ENCODE measurements at places on chromosomes 5 and 9.

GRCh38 chr9:38337181-38337580 is 55.3 kb upstream of the ALDH1B1 start:
- DNase-seq = no peak

DNA sequence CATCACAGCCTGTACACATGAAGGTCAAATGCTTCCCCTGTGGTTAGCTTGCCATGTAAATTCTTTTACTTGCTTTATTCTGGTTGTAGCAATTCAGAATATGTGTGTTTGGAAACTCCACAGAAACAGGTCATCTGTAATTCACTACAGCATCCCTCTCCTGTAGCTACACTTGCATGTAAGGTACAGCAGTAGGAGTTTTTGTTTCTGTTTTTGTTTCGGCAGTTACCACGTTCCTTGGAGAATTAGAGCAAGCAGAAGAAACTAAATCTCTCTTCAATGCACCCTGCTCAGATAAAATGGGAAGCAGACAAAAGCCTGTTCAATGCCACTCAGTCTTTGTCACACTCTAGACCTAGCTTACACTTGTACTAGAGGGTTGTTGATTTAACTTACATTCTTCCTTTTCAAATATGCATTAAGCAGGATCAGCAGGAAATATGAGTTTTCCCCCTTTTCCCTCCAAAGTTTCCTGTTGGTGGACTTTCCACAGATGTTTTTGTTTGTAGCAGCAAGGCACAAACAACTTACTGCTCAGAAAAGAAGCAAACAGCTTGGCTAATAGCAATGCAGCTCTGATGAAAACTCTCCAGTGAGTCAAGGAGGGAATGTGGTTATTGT is 80.9 kb downstream of the YIPF5 start:
- no peak for DNase-seq

DNA sequence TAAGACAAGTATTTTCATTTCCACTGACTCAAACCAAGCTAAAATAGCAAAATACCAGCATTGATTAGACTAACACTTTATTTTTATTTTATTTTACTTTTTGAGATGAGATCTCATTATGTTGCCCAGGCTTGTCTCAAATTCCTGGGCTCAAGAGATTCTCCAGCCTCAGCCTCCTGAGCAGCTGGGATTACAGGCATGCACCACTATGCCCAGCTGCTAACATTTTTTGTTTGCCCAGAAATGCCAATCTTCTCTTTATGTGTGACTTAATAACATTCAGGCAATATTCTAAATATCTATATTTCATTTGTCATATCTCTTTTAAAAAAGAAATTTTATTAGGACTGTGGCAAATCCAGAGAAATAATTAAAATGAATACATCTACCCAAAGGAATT is 55.0 kb downstream of the OXCT1 start:
- DNase-seq = no peak

- DNase-seq = peak; percentile 69
These were observed 960 bp downstream of the CANX start for GRCh38 chr5:179699616-179700237.

DNA sequence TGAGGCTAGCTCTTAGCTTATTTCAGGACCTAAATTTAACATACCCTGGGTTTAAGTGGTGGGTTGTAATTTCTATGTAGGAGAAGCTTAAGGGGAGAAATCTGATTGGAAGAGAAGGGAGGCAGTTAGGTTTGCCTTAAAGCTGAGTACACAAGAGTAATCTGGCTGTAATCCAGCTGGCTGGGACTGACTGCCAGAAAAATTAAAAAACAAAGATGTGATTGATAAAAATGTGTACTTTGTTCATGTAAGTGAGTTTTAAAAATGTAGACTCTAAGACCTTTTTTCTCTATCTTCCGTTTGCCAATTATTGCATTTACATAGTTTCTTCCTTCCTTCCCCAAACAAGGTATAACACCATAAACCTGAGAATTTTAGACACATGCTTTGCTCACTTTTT is 17.5 kb upstream of the MSMP start:
- DNase-seq = peak; percentile 64

- no peak for DNase-seq
These were observed 11.8 kb downstream of the PHF19 start for GRCh38 chr9:120865176-120865575.

DNA sequence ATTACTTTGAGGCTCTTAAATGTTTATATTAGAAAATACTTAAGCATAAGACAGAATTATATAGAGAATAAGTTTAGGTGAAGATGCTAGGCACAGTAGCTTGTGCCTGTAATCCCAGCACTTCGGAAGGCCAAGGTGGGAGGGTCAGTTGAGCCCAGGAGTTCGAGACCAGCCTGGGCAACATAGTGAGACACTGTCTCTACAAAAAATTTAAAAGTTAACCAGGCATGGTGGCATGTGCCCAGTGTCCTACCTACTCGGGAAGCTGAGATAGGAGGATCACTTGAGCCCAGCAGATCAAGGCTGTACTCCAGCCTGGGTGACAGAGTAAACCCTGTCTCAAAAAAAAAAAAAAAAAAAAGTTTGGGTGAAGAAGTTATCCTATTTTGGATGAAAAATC is 61.7 kb downstream of the BAAT start:
- DNase-seq = no peak

DNA sequence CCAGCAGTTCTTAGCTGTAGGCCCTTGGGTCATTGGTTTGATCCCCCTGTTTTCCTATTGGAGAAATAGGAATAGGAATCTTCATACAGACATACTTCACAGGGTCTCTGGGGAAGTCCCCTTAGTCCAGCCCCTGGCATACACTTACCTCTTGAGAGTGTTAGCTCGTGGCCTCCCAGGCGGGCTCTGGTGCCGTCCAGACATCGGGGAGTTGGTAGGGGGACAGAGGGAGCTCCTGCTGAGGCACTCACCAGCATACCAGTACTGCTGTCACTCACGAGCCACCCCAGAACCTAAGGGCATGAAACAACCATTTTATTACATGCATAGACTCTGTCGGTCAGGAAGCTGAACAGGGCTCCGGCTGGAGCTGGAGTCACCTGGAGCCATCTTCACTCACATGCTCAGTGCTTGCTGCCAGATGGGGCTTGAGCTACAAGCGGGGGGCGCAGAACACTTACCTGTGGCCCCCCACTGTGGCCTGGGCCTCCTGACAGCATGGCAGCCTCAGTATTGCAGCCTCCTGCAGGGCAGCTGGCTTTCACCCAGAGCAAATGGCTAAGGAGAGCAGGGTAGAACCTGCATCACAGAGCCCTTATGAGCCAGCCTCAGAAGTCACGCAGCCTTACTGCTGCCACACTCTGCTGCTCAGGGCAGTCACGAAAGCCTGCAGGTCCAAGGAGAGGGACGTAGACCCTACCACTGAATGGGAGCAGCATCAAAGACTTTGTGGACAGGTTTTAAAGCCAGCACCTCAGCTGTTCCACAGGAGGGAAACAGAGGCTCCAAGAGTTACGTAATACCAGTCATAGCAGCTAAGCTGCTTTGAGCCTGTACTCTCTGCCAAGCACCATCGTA is 58.3 kb upstream of the ANGPTL2 start:
- no peak for DNase-seq

DNA sequence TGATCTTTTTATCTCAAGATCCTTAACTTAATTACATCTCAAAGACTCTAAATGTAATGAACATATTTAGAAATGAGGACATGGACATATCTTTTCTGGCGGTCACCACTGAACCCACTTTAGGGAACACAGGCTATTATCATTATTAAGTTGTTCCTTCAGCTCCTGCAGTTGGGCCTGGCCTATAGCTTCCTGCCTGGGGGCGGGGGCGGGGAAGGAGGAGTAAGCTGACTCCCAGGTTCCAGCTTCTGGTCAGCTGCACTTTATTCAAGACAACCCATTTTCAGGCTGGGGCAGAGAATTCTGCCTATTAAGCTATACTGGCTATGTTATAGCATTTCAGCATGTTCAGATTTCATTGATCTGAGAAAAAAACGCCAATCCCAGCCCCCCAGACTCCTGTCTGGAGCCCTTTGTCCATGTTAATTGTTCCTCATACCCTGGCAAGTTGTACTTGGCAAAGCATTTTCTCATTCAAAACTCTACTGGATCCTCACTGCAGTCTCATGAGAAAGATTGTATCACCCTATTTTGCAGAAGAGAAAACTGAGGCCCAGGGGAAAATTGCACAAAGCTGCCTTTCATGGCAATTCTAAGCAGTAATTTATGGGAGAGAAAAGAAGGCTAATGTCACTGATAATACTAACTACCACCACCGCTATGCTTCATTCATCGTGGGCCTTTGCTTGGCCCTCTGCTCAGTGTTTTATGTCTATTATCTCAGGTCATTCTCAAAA is 25.1 kb downstream of the COL15A1 start:
- DNase-seq = no peak

GRCh38 chr9:6565312-6565711 is 80.2 kb downstream of the GLDC start:
- no peak for DNase-seq

DNA sequence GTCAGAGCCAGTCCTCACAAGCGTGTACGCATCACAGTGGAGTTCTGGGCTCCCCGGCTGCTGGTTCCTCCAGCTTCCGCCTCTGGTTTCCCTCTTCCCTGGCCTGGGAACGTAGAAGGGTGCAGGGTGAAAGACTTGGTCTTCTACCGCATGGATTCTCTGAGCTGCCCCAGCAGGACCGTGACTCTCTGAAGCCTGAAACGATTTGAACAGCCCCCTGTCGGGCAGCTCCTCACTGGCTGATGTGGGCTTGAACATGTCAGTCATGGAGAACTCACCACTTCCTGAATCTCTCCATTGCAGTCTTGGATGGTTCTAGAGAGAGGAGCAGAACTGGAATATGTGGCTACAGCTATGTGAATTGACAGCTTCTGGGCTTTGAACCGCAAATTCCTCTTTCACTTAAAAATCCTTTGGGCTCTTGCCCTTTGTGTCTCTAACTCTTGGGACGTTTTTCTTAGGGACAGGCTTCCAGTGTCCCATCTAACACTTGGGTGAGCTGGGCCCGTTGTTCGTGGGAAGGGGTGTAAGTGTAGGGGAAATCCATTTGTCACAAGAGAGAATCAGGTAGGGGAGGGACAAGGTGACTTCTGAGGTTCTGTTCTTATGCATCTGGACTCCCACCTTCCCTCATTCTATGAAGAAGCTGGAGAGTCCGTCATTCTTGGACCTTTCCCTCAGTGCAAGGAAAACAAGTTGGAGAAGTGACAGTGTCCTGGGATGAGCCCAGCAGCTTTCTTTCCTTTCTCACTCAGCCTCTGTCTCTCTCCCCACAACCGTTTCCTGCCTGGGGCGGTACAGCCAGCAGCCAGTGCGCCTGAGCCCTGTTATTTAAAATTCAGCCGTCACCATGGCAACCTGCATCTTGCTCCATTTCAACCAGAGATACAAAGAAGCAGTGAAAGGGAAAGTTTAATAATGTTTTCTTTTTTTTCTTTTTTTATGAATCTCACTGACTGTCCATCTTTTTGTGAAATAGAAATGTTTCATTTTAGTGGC is 84.7 kb downstream of the PTTG1 start:
- DNase-seq = no peak

GRCh38 chr9:110049699-110050450 is 158.1 kb downstream of the C9orf152 start:
- peak; percentile 3 for DNase-seq

GRCh38 chr9:114153761-114154599 is 1.4 kb upstream of the COL27A1 start:
- peak; percentile 66 for DNase-seq

GRCh38 chr5:73242735-73243134 is 69.7 kb downstream of the TMEM174 start:
- DNase-seq = no peak

- no peak for DNase-seq
These were observed 90.1 kb downstream of the PAPPA start for GRCh38 chr9:116243708-116244107.

- no peak for DNase-seq
These were observed 75.2 kb upstream of the MPDZ start for GRCh38 chr9:13354733-13355132.

DNA sequence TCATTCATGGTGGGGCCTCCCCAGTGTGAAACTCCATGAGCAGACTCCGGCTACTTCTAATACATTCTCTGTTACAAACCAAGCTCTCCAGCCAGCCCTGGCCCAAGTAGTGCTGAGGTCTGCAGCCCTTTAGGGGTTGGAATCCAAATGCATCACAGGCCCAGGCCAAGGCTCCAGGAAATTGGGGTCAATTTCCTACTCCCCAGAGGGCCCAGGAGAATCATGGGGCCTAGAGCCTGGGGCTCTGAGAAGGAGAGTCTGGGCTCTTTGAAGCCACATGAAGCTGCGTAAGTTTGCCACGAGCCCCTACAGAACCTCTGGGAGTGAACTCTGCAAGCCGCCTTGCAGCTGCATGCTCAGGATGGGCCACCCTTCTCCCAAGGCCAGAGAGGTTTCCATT is 206.4 kb downstream of the PAPPA start:
- DNase-seq = no peak

DNA sequence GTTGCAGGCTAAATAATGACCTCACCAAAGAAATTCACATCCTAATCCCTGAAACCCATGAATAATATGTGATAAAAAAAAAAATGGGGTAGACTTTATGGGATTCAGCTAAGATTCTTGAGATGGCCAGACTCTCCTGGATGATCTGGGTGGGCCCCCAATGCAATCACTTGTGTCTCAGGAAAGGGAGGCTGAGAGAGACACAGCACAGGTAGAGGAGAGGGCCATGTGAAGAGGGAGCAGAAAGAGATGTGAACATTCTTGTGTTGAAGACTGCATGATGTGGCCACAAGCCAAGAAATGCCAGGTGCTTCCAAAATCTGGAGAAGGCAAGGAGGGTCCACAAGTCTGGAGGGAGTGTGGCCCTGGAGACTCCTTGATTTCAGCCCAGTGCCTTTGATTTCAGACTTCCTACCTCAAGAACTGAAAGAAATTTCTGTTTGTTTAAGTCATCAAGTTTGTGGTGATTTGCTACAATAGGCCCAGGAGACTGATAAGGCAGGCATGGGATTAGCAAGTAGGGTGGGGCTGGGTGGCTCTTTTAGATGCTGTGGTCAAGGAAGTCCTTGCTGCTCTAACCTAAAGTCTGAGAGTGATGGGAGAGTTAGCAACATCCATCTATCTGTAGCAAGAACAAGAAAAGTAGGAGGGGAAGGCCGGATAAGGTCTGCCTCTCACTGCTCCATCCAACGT is 86.6 kb upstream of the FAM120A start:
- no peak for DNase-seq

DNA sequence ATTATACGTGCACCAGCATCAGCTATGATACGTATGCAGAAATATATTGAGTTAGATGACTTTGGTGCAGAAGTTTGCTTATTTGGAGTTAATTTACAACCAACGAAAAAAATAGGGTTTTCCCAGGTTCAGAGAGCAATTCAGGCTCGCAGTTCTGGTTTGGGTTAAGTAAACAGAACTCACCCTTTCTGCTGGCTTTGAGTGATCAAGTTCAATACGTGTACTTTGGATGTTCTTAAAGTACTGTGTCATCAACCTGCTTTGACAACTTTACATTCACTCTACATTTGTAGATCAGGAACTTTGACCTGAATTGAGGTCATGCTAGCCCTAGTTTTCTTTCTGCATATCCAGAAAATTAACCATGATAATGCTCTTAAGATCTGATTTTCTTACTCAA is 40.7 kb downstream of the ACOT12 start:
- no peak for DNase-seq

GRCh38 chr9:83441390-83441789 is 96.8 kb downstream of the FRMD3 start:
- peak; percentile 12 for DNase-seq

- DNase-seq = no peak
These were observed 51.5 kb upstream of the HRH2 start for GRCh38 chr5:175606409-175606808.

Measured in NCI-H82 (cell line).